ENCODE measurements at places on chromosomes 3 and 15.

DNA sequence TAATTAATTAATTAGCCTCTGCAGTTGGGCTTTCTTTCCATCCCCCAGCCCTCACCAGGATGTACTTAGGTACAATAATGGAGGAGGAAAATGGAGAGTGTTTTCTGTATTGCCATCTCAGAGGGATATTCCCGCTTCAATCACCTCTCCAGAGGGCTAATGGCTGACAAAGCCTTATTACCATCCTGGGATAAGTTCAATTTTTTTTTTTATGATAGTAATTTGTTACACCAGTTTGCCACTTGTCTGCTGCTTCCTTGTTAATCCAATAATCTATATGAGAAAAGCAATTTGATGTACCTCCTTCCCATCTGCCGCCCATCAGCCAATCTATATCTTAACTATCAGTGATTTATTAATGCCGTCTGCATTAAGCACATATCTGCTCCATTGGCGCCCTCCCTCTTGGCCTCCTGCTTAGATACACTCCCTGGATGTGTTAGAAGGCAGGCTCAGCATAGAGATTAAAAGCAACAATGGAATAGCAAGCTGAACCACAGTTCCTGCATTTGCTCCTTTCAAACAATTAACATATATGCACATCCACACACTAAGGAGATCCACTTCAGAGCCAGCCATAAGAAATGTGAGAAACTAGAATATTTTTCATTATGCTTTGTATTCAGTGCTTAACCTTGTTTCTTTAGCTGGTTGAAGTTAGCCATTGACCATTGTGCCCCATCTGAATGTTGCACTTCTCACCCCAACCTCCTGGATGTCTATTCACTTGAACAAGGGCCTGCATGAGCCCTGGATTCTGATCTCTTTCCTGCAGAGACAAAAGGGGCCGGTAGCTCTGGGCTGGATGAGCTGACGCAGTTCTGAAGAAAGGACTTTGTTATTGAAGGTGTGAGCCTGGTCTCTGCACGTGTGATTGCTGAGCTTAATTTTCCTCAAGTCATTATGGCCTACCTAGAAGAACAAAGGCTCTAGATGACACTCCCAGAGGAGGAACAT is 237.3 kb upstream of the GAP43 start:
- no peak for DNase-seq

GRCh38 chr3:4972652-4973643 is 6.3 kb upstream of the BHLHE40 start:
- DNase-seq: no peak

DNA sequence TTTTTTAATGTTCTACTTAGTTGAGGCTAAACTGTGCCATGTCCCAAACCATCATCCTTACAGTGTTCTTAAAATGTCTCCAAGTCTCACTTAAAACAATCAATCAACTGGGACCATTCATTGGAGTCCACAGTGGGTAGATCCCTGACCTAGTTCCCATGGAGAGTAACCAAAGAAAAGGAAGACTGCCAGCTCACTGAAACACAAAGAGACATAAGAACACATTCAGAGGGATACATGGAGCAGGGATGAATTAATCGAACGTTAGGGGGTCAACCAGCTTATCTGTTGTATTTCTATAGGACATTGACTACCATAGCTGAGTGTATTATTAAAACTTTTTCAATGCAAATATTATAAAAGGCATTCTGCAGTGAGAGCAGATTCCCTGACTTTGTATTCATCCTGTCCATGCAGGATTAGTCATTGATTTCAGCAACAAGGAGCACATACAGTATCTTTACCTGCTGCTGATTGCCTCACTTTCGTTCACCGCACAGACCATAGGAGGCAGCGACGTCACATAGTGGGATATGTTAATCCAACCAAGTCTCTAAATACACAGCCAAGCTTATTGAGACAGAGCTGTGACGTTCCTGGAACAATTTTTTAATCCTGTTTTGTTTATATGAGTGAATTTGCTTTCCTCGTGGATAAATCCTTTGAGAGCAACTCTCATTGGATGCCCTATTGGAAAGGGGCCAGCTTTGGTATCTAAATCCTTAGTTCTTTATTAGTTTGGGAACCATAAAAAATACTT is 364.9 kb upstream of the RBMS3 start:
- DNase-seq: no peak

DNA sequence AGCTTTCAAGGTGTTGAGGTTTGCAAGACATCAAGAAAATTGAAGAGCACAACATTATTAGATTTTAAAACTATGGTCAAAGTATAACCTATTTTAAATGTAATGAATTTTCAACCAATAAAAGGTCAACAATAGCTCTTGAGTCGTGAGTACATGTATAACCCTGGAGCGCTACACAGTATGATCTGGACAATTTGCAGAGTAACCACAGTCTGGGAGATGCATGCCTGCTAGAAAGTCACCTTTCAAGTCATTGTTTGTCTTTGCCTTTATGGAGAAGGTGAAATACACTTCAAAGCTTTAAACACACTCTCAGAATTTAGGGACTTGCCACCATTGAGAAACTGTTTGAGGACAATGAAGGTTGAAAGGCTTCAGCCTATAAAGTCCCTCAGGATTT is 112.6 kb upstream of the ALCAM start:
- DNase-seq: no peak

DNA sequence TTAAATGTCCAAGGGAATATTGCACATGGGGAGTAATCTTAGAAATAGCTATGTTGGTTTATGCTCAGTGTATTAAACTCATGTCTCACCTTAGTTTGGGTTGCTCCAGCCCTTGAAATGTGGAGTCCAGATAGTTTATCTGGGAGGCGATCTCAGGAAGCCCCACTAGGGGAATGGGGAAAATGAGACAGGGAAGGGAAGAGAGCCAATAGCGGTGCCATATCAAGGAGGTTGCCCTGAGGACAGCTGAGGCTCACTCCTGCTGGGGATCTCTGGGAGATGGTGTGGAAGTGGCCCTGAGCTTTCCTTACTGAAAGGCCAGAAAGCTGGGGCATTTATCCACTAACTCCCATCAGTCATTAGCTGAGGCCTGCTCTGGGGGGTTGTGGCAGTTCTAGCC is 43.3 kb upstream of the POLR2M start:
- no peak for DNase-seq

DNA sequence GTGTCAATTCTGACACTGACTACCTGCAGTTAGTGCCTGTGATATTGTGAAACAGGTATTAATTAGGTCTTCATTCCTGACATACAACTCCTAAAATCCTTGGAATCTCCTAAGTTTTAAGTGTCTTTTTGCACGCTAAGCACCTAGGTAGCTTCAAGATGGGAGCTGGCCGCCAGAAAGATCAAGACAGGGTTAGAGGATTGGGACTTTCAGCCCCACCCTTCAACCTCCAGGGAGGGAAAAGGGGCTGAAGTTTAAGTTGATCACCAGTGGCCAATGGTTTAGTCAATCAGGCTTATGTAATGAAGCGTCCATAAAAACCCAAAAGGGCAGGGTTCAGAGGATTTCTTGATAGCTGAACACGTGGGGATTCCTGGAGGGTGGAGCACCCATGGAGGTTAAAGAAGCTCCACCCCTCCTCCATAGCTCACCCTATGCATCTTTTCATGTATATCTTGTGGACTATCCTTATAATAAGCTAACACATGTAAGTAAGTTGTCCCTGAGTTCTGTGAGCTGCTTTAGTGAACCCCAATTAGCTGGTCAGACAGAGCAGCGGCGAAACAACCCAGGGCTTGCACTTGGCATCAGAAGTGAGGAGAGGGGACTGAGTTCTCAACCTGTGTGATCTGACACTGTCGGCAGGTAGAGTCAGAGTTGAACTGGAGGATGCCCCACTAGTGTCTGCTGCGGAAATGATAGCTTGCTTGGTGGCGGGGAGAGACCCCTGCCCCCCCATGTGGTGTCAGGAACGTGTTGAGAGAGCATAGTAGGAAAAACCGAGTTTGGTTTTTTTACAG is 12.8 kb upstream of the SRP14 start:
- no peak for DNase-seq

- no peak for DNase-seq
Measured at GRCh38 chr15:49492830-49493229, 69.8 kb downstream of the FGF7 start.

- no peak for DNase-seq
Measured at GRCh38 chr15:47184003-47184907, 533.0 kb upstream of the SEMA6D start.

All from gastrocnemius medialis (tissue), 4 donors.